ENCODE measurements at places on chromosomes 3 and 15.

DNA sequence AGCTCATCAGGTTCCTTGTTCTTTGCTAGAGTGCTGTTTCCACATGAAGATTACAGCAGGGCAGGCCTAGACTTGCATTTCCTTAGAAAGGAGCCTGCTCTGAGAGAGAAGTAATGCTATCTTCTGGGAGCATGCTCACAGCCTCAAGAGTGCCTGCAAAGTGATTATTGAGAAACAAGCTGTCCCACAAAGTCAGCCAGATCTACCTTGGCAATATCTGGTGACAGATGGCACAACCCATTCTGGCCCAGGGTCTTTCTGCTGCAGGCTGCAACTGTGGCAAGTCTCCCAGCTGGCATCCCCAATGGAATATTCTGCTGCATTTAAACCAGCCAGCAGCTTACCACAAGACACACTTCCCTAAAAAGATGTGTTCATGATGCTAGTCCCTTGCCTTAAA, 29.3 kb downstream of the MTMR10 start:
- DNase-seq = no peak

DNA sequence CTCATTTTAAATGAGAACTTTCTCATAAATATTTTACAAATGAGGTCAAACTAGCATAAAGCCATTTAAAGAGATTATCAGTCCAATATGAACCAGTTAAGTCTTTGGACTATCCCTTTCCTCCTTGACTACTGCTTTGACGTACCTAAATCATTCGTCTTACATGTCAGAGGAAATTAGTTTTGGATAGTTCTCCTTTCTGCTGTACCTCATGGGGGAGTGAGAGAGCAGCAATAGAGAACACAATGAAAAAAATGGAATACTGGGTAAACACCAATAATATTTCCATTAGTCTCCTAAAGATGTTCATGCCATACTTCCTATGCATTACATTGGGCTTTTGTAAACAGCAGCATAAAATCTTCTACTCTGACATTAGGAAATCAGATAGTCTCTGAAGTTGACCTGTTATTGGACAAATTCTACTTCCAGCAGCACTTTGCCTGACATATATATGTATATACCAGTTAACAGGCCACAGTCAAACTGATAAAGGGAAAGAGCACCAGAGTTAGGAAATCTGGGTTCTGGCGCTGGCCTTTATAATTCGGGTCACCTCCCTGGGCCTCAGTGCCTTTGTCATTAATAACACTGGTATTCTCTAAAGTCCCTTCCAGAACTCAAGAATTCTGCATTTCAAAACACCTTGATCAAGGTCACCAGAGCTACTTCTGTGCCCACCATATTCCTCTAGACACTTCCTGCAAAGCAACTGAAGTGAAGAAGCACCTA, 26.8 kb downstream of the TIMMDC1 start:
- peak; percentile 16 for DNase-seq

DNA sequence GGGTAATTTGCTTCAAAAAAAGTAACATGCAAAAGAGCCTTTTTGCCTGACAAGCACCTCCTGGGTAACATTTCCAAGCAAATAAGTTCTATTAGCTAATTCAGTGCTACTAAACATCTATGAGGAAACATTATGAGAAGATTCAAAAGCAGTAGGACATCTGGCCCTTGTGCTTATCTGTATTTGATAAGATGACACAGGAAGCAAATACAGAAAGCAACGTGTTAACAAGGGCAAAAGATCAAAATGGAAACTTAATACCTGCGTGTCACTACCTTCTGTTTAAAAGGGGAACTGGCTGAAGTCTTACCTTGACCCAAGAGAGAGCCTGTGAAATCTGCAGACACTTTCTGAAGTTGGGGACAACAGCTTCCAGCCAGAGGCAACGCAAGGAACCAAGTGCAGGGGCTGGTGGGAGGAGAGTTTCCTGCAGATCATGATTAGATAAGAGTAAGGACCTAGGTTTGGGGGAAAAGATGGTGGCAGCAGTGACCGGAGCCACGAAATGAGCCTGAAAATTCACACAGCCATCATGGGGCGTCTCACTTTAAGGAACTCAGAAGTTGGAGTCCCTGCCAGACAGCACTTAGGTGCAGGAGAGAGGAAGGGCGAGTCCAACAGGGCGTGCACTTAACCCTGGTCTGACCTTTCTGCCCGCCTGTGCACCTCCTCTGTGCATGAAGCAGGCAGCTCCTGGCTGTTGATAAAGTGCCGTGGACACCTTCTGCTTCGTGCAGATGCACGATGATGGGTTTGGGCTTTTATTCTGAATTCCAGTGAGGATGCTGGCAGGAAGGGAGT, 153.6 kb upstream of the BHLHE40 start:
- DNase-seq = no peak

GRCh38 chr3:32208447-32208846, 30.0 kb upstream of the CMTM8 start:
- DNase-seq = no peak

GRCh38 chr15:90868261-90868689, at the start of gene FURIN:
TSS of gene FURIN (plus strand) at chr15:90868588. CDS start at chr15:90875741, 7,153 bp downstream.
- no peak for DNase-seq

- no peak for DNase-seq
Observed at GRCh38 chr3:18428991-18429745, 4.0 kb upstream of the SATB1 start.

DNA sequence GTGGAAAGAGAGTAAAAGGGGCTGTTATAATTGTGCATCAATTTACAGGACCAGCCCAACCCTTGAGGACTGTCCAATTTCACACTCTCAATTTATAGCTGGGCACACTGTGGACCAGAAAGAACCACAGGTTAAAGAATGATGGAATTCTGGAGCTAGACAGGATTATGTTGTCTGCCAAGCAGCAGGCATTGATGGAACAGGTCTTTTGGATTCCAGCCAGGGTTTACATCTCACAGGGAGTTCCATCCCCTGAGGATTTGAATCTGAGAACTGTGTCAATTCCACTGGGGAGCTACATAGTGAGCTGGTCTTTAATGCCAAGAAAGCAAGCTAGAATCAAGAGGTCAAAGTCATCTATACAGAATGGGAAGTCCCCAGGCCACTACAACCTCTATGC, 389.5 kb upstream of the WNT5A start:
- no peak for DNase-seq

DNA sequence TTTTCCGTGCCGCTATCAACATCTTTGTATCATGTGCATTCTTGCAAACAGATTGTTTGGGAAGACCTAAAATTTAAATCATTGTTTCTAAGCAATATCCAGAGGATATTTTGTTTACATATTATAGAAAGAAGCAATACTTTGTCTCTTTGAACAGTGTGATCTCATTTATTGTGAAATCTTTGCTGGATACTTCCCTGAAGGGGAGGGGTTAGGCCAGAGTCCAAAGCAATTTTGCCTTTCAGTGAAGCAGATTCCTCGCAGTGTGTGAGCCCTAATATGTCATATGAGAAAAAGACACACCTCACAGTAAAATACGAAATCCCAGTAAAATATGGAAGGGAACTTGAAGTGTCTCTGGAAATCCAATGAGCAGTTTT, 158.7 kb upstream of the SLCO3A1 start:
- peak; percentile 54 for DNase-seq

GRCh38 chr3:27171113-27171512, 198.1 kb downstream of the NEK10 start:
- DNase-seq = no peak

- DNase-seq = no peak
Observed at GRCh38 chr3:193798051-193798450, 205.0 kb downstream of the OPA1 start.

- peak; percentile 54 for DNase-seq
Observed at GRCh38 chr3:138180375-138181029, 5.8 kb upstream of the DBR1 start.

DNA sequence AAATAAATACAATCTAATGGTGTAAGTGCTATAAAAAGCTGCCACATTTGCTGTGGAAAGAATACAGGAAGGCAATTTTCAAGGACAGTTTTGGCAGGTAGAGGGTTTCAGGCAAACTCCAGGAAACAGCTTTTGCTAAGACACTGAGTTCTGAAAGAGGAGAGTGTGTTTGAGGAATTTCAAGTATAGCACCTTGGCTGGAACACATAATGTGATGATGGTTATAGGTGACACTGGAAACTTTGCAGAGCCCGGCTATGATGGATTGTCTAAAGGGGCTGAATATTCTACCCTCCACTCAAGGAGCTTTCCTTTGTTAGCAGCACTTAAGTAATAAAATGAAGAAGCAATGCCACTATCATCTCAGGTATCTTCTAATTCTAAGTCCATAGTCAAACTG, 209.4 kb upstream of the TGFBR2 start:
- no peak for DNase-seq

GRCh38 chr3:102630531-102630930, 195.7 kb downstream of the ZPLD1 start:
- DNase-seq = no peak

DNA sequence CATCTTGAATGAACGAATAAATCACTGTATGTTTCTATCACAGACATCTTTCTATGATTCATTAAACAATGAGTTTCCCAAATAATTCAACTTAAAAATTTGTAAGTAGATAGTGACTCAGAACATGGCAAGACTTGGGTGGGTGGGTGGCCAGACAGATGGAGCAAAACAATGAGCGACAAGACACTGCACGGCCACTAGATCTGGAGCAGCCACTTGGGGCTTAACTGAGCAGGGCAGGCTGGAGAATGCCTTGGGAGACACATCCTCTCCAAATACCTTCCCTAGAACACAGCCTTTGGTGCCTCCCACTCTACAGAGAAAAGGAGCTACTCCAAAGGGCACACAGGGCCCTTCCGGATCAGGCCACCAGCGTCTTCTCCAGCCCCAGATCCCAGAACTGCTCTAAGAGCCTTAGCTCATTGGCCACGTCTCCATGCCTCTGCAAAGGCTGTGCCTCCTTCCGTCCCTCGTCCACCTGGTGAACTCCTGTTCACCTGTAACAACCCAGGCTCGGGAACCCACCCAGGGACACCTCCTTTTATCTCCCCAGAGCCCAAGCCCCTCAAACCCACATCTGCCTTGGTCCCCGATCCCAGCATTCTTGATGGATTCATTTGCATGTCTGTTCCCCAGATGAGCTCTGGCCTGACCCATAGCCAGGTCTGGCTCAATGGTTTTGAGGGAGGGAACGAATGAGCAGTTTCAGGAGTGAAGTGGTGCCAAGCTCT, 134.9 kb upstream of the IQSEC1 start:
- no peak for DNase-seq

DNA sequence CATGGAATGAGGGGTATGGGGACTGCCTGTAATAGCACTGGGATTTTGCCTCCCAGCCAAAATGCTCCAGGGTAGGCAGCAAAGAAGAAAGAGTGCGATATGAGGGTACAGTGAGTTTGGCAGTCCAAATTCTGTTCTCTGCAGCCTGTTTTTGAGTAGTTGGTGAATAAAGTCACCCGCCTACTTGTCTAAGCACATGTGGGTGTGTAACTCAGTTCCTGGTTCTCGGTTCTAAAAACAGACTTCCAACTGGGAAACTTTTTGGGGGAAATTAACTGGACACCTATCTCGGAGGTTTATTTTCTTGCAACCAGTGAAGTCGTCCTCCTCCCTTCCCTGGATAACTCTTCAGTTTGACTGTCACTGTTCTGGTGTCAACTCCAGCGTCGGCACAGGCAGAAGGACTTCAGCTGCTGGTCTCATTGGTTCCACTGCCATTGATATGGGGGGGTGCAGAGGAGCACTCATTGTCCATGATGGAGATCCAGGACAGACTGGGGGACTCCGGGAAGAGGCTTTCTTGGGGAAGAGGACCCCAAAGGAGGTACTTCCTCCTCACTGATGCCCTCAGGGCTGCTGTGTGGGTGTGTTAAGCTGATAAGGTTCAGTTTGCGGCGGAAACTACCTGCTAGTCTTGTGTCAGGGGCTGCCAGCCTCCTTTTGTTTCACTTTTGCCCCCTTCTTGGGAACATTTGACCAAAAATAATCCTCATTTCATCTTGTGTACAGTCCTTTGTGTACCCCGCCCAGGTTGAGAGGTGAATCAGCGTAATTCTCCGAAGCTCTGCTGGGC, 13.2 kb downstream of the GHRL start:
- DNase-seq = no peak

GRCh38 chr3:101849714-101850245, 466 bp downstream of the NFKBIZ start:
- no peak for DNase-seq

DNA sequence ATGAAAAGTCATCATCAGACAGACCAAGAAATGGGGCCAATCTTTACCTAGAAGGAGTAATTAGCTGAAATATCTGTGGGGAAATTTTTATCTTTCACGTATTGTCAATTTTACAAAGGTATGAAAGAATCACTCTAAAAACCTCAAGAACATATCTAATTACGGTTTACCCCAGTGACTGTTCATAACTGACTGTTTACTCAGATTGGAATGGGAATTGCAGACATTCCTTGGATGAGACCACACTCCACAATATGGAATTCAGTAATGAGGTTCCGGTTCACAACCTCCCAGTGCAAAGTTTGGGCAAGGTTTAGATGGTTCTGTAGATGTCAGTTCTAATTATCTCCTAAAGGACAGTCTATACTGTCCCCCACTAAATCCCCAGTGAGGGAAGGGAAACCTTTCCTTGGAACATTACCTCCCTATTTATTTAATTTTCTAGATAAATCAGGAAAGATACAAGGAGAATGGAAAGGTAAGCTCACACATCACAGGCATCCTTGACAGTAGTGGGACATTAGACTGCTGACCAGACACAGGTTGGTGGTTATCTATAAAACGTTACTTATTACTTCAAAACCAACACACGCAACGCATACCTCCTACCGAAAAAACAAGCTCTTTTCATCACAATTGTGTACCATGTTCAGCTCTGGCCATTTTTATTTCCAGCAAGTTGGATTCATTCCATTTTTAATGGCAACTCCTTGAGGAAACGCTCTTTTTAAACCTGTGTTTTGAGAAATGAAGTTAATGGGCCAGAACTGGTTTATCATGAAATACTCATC, 129.9 kb downstream of the RORA start:
- peak; percentile 38 for DNase-seq

DNA sequence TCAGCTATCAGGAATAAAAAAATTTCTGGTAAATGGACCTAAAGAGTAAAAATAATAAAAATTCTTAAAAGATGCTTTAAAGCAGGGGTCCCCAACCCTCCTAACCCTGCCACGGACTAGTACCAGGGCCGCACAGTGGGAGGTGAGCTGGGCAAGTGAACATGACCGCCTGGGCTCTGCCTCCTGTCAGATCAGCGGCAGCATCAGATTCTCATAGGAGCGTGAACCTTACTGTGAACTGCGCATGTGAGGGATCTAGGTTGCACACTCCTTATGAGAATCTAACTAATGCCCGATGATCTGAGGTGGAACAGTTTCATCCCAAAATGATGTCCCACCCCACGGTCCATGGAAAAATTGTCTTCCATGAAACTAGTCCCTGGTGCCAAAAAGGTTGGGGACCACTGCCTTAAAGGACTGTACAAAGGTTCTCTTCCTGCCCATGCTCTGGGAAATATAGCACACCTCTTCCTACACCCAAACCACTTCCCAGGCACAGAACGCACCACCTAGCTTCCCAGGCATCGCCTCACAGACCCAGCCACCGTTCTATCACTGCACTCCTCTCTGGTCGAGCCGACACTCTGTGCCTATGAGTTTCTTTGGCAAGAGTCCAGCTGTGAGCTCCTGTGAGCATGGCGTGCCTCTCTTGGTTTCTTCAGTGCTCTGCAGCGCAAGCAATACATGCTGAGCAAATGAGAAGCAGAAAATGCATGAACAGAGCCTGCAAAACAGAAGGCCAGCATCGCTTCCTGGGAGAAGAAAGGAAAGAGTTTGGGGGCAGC, 104.9 kb downstream of the OCA2 start:
- DNase-seq = no peak

All from astrocyte of the spinal cord (primary cell).